ENCODE measurements at places on chromosomes 6 and 20.

DNA sequence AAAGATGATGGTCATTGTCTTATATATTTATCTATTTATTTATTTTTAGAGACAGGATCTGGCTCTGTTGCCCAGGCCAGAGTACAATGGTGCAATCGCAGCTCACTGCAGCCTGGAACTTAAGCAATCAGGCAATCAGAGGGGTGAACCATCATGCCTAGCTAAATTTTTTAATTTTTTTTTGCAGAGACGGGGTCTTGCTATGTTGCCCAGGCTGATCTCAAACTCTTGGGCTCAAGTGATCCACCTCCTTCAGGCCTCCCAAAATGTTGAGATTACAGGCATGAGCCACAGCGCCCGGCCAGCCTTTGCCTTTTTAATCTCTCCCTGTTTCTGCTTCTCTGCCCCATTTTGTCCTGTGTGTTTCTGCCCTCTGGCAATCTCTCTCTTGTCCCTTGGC, 102.2 kb downstream of the NCR2 start:
- no peak for DNase-seq

GRCh38 chr6:101878554-101879276, 485.2 kb downstream of the GRIK2 start:
- no peak for DNase-seq

- DNase-seq: no peak
Measured at GRCh38 chr6:40181367-40181766, 247.1 kb upstream of the MOCS1 start.

GRCh38 chr6:55705451-55706440, 126.8 kb upstream of the HMGCLL1 start:
- no peak for DNase-seq

DNA sequence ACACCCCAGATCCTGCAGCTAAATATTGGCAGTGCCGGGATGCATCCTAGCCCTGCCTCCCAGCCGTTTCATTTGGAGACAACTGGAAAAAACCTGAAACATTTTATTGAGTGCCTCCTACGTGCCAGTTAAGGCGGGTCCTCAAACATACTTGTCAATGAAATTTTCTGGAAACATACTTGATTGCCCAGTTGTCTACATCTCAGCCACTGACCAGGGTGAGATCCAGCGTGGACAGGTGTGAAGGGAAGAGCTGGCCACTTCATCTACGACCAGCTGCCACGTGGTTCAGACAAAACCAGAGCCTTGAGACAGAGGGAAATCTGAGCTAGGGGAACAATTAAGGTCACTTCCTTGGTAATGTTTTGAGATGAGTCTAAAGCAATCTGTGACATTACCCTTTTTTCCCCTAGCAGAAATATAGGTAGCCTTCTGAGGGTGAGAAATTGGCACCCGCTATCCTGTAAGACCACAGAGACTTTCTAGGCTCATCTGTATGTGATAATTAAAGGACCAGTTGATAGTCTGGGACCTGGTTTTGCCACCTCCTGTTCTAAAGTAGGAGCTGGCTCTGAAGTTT, 116.3 kb upstream of the MTHFD1L start:
- no peak for DNase-seq

DNA sequence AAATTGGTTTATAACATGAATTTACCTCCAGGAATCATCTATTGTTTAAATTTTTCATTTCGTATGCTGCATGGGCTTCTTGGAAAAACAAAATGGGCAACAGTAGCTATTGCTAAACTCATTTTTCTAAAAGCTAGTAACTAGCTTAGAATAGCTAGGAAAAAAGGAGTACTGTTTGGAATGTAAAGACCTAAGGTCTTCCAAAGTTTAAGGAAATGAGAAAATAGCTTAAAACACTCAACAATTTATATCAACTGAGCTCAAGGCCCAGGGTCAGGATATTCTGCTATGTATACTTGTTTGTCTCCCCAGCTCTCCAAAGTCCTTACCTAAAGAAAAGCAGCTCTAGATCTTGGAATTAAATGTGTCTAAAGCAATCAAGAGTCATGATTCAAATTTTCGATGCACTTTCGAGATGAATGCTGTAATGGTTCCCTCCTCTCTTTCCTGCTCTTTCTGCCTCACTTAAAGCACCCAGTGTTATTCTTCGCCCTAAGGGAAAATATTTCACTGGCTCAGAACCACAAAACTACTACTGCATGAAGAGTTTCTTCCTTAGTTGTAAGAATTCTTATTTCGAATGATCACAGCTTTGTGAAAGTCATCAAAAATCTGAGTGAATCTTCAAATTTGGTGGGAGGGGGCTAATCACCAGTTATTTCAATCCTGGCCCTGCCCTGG, 41.6 kb downstream of the LYRM4 start:
- DNase-seq: no peak

GRCh38 chr6:18501663-18502013, 114.5 kb downstream of the RNF144B start:
- DNase-seq: no peak
